ENCODE measurements at places on chromosomes 12 and 14.

- DNase-seq, result no peak
These were observed 8.6 kb upstream of the SSTR1 start for GRCh38 chr14:38199076-38199475.

- DNase-seq, result no peak
These were observed 212.8 kb upstream of the SYT1 start for GRCh38 chr12:78651755-78652154.

DNA sequence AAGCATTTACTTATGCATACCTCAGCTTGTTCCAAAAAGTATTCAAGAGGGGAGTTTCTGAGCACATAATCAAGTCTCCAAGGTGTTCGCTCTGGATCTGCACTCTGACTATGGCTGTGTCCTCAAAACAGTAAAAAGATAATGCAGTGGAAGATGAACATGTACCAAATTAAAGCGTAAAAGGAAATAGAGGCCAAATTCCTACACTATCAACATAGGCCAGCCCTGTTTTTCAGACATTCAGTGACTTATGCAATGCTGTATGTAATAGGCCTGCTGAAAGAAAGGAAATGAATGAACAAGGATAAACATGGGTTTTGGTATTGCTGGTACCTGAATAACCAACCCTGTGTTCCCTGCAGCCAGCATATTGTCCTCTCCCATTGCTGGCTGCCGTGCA lies 115.7 kb downstream of the SAMD4A start:
- DNase-seq, result no peak

GRCh38 chr12:71787580-71787979 lies 32.9 kb downstream of the RAB21 start:
- DNase-seq, result no peak

DNA sequence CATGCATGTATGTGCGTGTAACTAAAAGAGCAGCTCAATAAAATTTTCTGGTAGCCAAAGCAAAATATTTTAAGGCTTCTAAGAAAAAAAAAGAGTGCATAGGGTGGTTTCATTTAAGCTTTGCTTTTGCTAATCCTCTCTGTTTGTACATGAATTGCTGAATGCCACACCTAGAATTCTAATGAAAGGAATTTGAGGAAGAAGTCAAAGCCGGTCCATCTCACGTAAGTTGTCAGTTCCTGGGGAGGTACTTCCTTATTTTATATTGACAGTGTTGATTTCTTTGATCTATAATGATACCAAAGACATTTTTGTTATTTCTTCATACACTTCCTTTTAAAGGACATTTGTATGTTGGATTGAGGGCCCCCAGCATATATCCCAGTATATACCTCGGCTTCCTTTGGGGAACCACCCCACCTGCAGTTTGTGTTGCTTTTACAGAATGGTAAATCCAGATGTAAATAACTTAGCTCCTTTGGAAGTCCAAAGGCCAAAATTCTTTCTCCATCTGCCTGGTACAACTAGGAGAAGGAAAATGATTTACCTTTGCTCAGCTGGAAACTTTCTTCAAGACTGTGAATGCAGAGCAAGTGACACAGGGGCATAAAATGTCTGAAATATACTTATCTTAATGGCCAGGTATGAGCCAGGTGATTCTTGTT lies 420.9 kb upstream of the ATP2B1 start:
- DNase-seq, result no peak

GRCh38 chr12:109595321-109595902 lies 21.8 kb downstream of the MVK start:
- no peak for DNase-seq

DNA sequence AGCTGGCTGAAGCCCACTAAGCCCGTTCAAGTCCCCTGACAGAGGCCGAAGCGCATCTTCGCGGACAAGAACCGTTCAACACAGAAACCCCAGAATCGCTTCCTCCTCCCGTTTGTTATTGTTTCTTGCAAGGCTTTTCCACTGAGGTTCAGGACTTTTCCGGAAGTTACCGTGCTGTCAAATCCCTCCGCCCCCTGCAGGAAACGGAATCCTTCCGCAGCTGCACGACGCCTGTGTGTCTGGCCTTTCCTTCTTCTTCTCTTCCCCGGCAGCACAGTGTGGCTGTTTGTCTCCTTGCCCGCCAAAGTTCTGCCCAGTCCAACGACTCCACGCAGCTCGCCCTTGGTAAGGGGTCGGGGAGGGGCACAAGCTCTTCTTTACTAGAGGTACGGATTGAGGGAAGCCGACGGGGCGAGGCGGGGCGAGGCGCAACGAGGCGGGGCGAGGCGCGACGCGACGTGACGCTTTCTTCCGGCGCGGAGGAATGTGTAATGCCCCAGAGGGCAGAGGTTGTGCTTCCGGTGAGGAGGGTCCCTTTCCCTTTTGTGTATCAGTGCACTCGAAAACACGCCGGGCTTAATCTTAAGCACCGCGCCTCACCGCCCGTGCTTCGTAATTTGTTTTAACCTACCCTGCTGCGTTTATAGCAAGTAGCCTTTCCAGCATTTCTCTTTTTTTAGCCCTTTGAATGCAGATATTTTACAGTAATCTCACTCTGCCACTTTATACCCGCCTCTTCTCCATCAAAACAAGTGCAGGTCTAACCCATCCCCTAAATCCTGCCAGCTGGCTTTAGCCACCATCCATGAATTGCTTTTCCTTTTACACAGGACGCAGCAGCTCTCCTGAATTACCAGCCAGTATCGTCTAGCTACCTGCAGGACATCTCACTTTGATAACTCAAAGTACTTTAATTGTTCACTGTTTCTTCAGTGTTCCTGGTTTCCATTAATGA lies at the start of gene KDM5A:
KDM5A (minus strand) TSS at position 179 of the 955 bp plus-strand sequence. CDS start 229 bp downstream, outside the sequence.
- peak; percentile 73 for DNase-seq

GRCh38 chr12:110498984-110499706 lies 2.8 kb downstream of the VPS29 start:
- no peak for DNase-seq

GRCh38 chr14:67265131-67265530 lies 23.9 kb downstream of the PALS1 start:
- no peak for DNase-seq

DNA sequence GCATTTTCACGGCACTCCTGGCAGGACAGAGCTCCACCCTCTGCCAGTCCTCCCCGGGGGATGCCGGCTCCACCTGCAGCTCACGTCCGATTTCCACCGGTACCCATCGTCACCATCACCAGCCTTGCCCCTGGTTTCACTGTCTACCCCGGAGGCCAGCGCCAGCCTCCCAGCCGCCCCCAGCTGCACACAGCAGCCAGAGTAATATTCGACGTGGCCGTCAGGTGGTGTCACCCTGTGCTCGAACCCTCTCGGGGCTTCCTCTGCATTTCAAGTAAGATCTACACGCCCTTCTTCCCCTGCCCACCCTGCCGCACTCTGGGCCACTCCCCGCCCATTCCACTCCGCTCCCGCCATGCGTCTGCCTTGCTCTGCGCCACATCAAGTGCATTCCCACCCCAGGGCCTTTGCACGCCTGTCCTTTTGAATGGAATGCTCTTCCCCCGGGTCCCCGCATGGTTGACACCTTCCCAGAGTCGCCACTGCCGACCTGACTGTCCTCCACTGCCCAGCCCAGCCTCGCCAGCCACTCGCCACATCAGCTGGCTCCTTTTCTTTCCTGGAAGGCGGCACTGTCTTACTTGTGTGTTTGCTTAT lies 80.3 kb downstream of the ADGRD1 start:
- no peak for DNase-seq

GRCh38 chr14:33781236-33781635 lies 169.6 kb downstream of the EGLN3 start:
- DNase-seq, result no peak

DNA sequence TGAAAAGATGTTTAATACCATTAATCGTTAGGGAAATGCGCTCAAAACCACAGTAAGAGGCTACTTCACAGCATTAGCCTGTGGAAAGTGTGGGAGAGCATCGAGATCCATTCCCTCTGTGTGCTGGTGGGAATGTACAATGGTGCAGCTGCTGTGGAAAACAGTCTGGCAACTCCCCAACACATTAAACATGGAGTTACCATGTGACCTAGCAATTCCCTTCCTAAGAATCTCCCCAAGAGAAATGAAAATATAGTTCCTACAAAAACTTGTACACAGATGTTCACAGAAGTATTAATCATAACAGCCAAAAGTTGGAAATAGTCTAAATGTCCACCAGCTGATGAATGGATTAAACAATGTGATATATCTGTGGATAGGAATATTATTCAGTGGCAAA lies 23.8 kb downstream of the MLXIP start:
- DNase-seq, result no peak

DNA sequence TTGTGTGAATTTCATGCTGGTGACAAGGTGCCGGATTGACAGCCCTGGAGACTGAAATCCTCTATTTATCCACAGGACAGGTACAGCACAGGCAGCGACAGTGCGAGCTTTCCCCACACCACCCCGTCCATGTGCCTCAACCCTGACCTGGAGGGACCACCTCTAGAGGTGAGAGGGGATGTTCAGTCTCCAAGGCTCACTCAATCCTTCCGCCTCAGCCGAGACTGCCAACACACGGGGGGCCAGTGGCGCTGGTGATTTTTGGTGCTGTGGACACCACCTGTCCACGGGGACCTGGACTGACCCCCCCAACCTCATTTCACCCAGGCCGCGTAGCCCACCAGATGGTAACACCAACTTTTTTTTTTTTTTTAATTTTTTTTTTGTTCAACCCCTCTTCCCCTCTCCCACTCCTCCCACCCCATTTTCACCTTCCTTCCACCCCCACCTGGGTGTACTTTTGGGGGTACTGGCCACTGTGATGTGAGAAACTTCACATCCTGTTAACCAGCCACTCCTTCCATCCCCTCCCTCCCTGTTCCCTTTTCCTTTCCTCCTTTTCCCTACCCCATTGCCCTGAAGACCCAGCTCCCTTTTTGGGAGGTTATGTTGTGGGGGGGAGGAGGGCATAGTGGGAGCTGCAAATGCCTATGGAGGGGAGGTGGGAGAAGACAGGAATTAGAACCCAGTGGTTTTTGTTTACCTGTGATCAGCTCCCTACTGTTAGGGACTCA lies 12.9 kb downstream of the PCBP2 start:
- DNase-seq, result no peak

DNA sequence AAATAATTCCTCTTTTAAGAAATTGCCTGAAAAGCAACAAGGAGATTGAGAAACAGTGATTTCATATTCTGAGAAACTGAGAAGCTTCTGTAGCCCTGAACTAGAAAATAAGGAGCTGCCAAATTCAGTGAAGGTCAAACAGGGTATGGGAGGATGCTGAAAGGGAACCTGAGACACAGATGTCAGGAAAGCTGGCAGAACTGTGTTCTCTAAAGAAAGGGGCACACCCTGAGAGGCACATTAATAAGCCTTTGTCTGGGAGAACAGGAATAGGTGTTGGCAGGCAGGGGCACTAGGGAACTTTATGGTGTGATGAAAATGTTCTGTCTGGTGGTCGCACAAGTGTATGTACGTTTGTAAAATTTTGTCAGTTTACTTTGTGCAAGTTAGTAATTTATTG lies 29.6 kb downstream of the VRK1 start:
- no peak for DNase-seq

GRCh38 chr12:109736552-109737108 lies 23.0 kb downstream of the FAM222A start:
- no peak for DNase-seq

GRCh38 chr14:22848351-22849164 lies 12.2 kb downstream of the MMP14 start:
- DNase-seq, result no peak

- no peak for DNase-seq
These were observed 8.1 kb downstream of the ISCA2 start for GRCh38 chr14:74501691-74502090.

DNA sequence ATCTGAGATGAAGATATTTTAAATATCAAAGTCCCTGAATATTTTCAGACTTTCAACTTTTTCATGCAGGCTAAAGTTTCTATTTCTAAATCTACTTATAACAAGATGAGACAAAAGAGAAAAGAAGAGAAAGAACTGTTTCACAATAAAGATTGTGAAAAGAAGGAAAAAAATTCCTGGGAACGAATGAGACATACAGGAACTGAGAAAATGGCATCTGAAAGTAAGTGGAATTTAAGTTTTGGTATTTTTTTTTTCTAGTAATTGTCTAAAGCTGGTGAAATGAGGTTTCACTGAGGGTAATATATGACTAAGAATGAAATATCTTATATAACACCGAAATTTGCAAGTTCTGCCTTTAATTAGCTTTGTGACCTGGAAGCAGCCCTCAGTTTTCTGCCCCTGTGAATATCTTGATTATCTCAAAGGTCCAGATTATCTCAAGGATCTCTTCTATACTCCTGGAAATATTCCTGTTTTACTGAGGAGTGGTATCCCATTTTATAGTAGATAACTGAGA lies 55.7 kb upstream of the PRPF39 start:
- DNase-seq, result no peak

GRCh38 chr14:50333014-50333509 lies 20.9 kb downstream of the DMAC2L start:
- DNase-seq, result no peak

Measured in stimulated activated CD4-positive, alpha-beta T cell treated with anti-CD3 and anti-CD28 coated beads, Interleukin-1b, Interleukin-23, amount 100 ng/mL, for 1 hour (primary cell).